NCI-H460 (cell line): ENCODE measurements at places on chromosomes 7 and 10. TPM values are rescaled to one million over a fixed set of nuclear protein-coding genes. Genes with fewer than 3 reads are reported as not detected.

The TRIM56 gene
- 9.8 and 12.9 TPM in 2 replicates for total RNA-seq

GRCh38 chr10:95346715-95347401, 56.1 kb upstream of the PDLIM1 start:
- no peak for DNase-seq

The SLC35B4 gene
- 20.0 and 20.4 TPM in 2 replicates for total RNA-seq

The RELN gene
- total RNA-seq, result 0.23 and 0.57 TPM in 2 replicates

The SRGN gene
- total RNA-seq, result 2,302 and 2,452 TPM in 2 replicates

The DENND2A gene
- 0.02 and 0.09 TPM in 2 replicates for total RNA-seq

DNA sequence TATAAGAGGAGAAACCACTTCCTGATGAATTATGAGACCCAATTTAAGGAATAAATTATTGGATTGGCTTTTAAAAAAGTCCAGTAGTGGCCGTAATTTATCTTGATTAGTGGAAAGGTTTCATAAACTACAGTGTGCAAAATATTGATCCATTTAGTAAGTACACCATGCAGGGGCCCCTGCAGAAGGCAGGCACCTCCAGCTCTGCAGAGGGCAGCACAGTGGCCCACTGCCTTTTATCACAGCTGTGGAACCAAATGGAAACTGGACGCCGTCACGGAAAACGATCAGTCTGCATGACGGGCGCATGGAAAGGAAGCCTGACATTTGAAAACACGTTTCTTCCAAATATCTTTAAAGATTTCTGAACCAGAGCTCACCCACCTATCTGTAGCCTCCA, 204.0 kb downstream of the DPP6 start:
- DNase-seq, result no peak

GRCh38 chr10:106089855-106090254, 1074.7 kb downstream of the SORCS1 start:
- no peak for DNase-seq

- DNase-seq, result no peak
Measured at GRCh38 chr10:97774811-97775294, 3.1 kb upstream of the SFRP5 start.

GRCh38 chr7:47992446-47992845, 13.0 kb upstream of the HUS1 start:
- no peak for DNase-seq
